Stimulated activated CD4-positive, alpha-beta T cell treated with anti-CD3 and anti-CD28 coated beads, TNF-alpha, amount 100 ng/mL, for 48 hours (primary cell): ENCODE measurements at places on chromosomes 12 and 14.

- no peak for DNase-seq
These were observed 20.0 kb upstream of the GCH1 start for GRCh38 chr14:54922598-54922997.

DNA sequence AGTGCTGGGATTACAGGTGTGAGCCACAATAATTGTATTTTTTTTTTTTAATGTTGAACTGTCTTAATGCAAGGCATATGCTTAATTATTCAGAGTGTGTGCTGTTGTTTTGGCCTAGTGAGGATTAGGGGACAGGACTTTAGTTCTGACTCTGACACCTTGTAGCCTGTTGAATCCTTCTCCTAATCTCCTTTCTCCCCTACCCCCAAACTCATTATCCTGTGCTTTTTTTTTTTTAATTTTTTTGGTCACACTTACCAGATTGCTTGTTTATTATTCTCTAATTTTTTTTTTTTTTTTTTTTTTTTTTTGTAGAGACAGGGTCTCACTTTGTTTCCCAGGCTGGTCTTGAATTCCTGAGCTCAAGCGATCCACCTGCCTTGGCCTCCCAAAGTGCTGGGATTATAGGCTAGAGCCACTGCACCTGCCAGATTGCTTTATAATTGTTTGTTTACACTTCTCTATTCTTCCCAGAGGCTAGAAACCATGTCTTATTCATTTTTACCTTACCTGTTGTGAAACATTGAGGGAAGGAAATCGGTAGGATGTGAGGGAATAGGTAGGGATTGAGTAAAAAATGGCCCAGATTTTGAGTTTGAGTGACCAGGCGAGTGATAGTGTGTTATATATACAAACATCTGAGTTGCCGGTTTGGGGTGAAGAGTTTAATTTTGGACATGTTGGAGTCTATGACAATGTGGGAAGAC lies 32.2 kb downstream of the DIP2B start:
- DNase-seq: no peak

- DNase-seq: no peak
These were observed 193.3 kb upstream of the C14orf180 start for GRCh38 chr14:104386151-104386841.

GRCh38 chr14:71348394-71348793 lies 441.1 kb downstream of the PCNX1 start:
- DNase-seq: no peak

- no peak for DNase-seq
These were observed 24.0 kb upstream of the SLC38A1 start for GRCh38 chr12:46292754-46293402.

DNA sequence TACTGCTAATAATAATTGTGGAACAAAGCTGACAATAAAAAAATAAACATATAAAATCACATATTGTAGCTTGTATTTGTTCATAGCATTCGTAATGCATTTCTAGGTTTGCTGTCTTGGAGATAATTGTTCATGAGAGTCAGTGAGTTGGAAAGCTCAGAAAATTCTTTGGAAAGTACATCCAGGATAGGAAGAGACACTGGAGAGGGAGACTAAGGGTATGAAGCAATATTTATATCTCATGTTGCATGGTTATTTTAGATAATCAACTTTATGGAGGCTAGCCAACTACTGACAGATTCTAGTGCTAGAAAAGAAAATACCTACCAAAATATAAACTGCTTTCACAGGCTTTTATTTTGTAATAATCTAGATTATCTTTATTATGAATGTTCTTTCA lies 1095.2 kb downstream of the FSCB start:
- DNase-seq: no peak
